ENCODE measurements at places on chromosomes 16 and 17. TPM values are rescaled to one million over a fixed set of nuclear protein-coding genes. Genes with fewer than 3 reads are reported as not detected.
A peak's percentile ranks its signal among the peaks of the same experiment; 100 is the strongest.

Gene SLC6A4
- total RNA-seq = 34.7 TPM

GRCh38 chr16:15955425-15955824 lies 6.0 kb downstream of the ABCC1 start:
- DNase-seq = no peak
- H3K4me1 ChIP-seq = peaks cover 28% of the 10 kb centered on the region
- peaks cover 4% of the 10 kb centered on the region for H3K36me3 ChIP-seq
- H3K27ac ChIP-seq = peak overlapping the region; percentile 65
- H3K27me3 ChIP-seq = no peaks in the 10 kb centered on the region
- no peak overlapping the region for H3K4me3 ChIP-seq

Gene ALOX15B
- not detected for total RNA-seq

DNA sequence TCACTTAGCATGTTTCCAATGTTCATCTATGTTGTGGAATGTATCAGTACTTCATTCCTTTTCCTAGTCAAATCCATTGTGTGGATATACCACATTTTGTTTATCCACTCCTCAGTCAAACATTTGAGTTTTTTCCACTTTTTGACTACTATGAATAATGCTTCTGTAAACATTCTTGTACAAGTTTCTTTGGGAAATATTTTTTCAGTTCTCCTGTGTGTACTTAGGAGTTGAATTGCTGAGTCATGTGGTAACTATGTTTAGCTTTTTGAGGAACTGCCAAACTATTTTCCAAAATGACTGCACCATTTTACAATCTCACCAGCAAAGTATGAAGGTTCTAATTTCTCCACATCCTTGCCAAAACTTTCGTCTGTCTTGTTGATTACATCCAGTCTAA lies 223.7 kb upstream of the AXIN2 start:
- no peak overlapping the region for H3K4me3 ChIP-seq
- H3K4me1 ChIP-seq = peaks cover 12% of the 10 kb centered on the region
- H3K27me3 ChIP-seq = no peaks in the 10 kb centered on the region
- H3K27ac ChIP-seq = no peak overlapping the region
- no peak for DNase-seq

Gene HSD17B1
- total RNA-seq = 2.7 TPM

GRCh38 chr16:5058476-5058875 lies 7.3 kb downstream of the C16orf89 start:
- no peak for DNase-seq
- H3K27ac ChIP-seq = no peak overlapping the region
- no peaks in the 10 kb centered on the region for H3K4me1 ChIP-seq
- no peaks in the 10 kb centered on the region for H3K36me3 ChIP-seq
- H3K27me3 ChIP-seq = peaks cover 24% of the 10 kb centered on the region
- no peak overlapping the region for H3K4me3 ChIP-seq

DNA sequence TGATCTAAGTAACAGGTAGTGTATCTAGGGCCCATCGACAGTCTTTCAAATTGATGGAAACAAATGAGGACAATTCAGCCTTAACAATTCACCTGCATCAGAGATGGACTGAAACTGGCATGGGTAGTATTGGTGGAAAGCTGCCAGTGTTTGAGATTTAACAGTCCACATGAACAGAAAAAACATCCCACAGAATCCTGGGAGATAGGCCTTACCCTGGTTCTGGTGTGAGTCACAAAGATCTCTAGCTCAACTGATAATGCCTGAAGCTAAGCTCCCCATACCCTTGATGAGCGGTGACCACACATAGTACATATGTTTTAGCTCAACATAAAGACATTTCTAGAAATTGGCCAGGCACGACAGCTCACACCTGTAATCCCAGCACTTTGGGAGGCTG lies 21.9 kb downstream of the CRK start:
- no peak overlapping the region for H3K27ac ChIP-seq
- no peaks in the 10 kb centered on the region for H3K27me3 ChIP-seq
- DNase-seq = no peak
- H3K4me3 ChIP-seq = no peak overlapping the region

- no peaks in the 10 kb centered on the region for H3K27me3 ChIP-seq
- no peaks in the 10 kb centered on the region for H3K36me3 ChIP-seq
- peaks cover 29% of the 10 kb centered on the region for H3K4me1 ChIP-seq
- H3K4me3 ChIP-seq = no peak overlapping the region
- H3K27ac ChIP-seq = no peak overlapping the region
- DNase-seq = no peak
These were observed 9.5 kb downstream of the MYCBPAP start for GRCh38 chr17:50517504-50518383.

Gene LGALS9
- 22.5 TPM for total RNA-seq

Gene CA4
- 11.4 TPM for total RNA-seq

Gene HOXB7
- 9.8 TPM for total RNA-seq

GRCh38 chr17:1160591-1161390 lies 19.0 kb downstream of the ABR start:
- no peak for DNase-seq
- peaks cover 7% of the 10 kb centered on the region for H3K36me3 ChIP-seq
- H3K27ac ChIP-seq = no peak overlapping the region
- H3K4me3 ChIP-seq = no peak overlapping the region
- H3K4me1 ChIP-seq = no peaks in the 10 kb centered on the region
- H3K27me3 ChIP-seq = no peaks in the 10 kb centered on the region

DNA sequence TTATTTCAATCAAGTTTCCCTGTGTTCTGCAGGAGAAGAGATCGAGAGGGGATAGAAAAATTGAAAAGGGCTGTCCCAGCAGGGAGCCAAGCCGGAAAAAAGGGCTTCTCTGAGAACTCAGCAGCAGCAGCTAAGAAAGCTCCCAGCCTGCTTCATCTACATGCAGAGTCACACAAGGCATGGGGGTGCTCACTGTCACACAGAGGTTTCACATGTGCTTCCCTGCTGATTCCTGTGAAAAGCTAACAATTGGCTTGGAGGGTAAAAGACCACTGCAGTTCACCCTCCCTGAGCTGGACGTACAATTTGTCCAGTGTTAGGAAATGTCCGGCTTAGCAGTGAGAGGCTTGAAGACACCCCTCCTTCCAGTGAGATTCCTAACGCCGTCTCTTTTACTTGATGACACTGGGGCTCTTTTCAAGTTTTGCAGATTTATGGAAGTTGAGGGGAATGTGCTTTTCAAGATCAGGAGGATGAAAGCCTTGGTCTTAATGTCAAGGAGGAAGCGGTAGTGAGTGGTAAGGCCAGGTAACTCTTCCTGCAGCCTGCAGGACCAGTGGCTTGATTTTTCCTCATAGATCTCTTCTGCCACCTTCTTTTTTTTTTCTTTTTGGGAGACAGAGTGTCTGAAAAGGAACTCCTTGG lies 85.6 kb downstream of the WNT3 start:
- peaks cover 21% of the 10 kb centered on the region for H3K4me1 ChIP-seq
- H3K4me3 ChIP-seq = peak overlapping the region; percentile 71
- DNase-seq = no peak
- H3K36me3 ChIP-seq = peaks cover 4% of the 10 kb centered on the region
- H3K27ac ChIP-seq = peak overlapping the region; percentile 51
- no peaks in the 10 kb centered on the region for H3K27me3 ChIP-seq

Gene SSTR5
- total RNA-seq = 1.8 TPM

DNA sequence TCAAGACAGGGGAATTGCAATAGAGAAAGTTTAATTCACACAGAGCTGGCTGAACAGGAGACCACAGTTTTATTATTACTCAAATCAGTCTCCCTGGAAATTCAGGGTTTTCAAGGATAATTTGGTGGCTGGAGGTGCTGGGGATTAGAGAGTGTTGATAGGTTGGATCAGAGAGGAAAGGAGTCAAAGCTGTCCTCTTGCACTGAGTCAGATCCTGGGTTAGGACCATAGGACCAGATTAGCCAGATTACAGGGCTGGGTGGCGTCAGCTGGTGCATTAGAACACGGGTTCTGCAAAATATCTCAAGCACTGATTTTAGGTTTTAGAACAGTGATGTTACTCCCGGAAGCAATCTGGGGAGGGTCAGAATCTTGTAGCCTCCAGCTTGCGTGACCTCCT lies 1.8 kb upstream of the NSMCE1 start:
- no peaks in the 10 kb centered on the region for H3K36me3 ChIP-seq
- no peak overlapping the region for H3K4me3 ChIP-seq
- no peaks in the 10 kb centered on the region for H3K4me1 ChIP-seq

Gene MILR1
- total RNA-seq = not detected

GRCh38 chr17:51155416-51155815 lies 2.1 kb downstream of the NME1 start:
- no peak for DNase-seq
- H3K36me3 ChIP-seq = peaks cover 19% of the 10 kb centered on the region
- peak overlapping the region; percentile 61 for H3K4me3 ChIP-seq

Gene SLFN12
- 6.6 TPM for total RNA-seq

DNA sequence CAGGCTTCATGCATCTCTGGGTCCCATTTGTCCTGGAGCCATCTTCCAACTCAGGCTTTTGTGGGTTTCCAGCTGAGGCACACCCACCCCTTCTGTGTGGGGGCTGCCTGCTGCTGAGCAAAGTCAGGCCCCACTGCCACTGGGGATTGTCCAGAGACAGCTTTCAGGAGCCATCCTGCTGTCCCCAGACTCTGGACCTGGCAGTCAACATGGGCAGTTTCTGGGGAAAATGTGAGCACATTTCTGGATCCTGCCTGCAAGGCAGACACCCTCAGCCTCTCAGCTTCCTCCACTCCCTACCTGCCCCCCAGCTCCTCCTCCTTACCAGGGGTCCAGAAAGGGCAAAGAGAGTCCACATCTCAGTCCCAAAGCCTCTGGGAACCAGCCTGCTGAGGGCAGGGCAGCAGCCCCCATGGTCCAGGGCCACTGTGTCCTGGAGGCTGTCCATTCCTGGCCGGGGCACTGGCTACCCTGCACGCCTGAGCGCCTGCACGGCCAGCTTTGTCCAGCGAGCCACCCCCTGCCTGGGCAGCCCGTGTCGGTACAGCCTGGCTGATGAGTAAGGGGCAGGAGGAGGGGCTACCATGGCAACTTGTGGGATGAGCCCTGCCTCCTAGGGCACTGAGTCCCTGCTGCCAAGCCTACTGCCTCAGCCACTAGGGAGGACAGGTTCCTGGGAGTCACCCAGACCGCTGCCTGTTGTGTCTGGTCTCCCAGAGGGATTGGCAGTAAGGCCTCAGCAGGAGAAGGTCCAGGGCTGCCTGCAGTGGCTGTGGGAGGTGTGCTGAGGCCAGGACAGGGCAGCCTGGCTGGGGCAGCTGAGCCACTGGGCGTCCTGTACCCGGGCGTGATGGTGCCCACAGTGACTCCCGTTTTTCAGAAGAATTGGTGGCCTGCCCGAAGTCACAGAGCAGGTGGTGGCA lies at the start of gene SLC47A2:
SLC47A2 (minus strand) TSS at position 477 of the 923 bp plus-strand sequence; CDS start at position 448, 29 bp downstream.
- H3K27ac ChIP-seq = no peak within 1 kb of the TSS
- H3K27me3 ChIP-seq = peaks cover 3% of the 10 kb centered on the region
- no peak for DNase-seq
- H3K4me1 ChIP-seq = peaks cover 20% of the 10 kb centered on the region
- no peak within 1 kb of the TSS for H3K4me3 ChIP-seq
- no peaks in the 10 kb centered on the region for H3K36me3 ChIP-seq

Gene HOXB6
- total RNA-seq = 17.6 TPM

- peaks cover 25% of the 10 kb centered on the region for H3K4me1 ChIP-seq
- no peaks in the 10 kb centered on the region for H3K36me3 ChIP-seq
- no peaks in the 10 kb centered on the region for H3K27me3 ChIP-seq
- DNase-seq = no peak
These were observed 53.8 kb downstream of the PRMT7 start for GRCh38 chr16:68364561-68364998.

DNA sequence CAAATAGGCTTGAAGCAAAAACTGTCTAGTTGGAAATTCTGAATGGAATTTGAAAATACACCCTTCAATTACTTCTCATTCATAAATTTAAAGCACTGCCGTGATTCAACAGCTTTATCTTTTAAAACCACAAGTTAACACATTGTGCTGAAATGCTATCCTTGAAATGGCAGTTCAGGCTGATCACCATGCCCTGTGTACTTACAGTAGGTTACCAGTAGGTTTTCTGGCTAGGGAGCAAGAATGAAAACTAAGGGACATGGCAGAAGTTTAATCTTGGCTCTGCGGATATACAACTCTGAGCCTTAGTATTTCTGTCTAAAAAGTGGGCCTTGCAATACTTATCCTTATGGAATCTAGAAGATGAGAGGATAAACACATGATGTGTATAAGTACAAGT lies 28.0 kb downstream of the NXPH3 start:
- H3K4me3 ChIP-seq = no peak overlapping the region
- no peaks in the 10 kb centered on the region for H3K4me1 ChIP-seq
- H3K27ac ChIP-seq = no peak overlapping the region
- DNase-seq = no peak

DNA sequence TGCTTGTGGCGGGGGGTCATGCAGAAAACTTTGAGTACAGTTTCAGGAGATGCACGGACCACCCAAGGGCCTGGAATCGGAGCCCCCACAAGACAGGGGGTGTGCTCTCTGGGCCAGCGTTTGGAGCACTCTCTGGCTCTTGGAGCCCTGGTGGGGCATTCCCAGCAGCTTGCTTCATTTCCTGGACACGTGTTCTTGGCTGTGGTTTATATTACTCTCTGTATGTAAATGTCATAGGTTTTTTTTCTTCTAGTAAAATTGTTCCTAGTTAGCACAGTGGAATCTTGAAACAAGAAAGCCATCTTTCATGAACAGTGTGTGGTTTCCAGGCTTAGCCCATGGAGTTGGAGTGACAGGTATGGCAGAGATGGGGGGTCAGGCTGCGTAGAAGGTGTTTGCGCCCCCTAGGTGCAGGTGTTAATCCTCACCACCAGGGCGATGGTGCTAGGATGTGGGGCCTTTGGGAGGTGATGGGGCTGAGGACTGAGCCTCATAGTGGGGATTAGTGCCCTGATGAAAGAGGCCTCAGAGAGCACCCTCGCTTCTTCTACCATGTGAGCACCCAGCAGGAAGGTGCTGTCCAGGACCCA lies 79.8 kb downstream of the JPH3 start:
- H3K36me3 ChIP-seq = no peaks in the 10 kb centered on the region
- H3K27ac ChIP-seq = no peak overlapping the region
- no peaks in the 10 kb centered on the region for H3K4me1 ChIP-seq
- H3K27me3 ChIP-seq = no peaks in the 10 kb centered on the region

GRCh38 chr16:57268804-57269800 lies 15.4 kb downstream of the PLLP start:
- H3K4me3 ChIP-seq = no peak overlapping the region
- DNase-seq = no peak
- no peaks in the 10 kb centered on the region for H3K27me3 ChIP-seq
- peaks cover 7% of the 10 kb centered on the region for H3K4me1 ChIP-seq
- H3K27ac ChIP-seq = peak overlapping the region; percentile 51

GRCh38 chr16:14613991-14614390 lies 16.1 kb downstream of the PARN start:
- no peaks in the 10 kb centered on the region for H3K4me1 ChIP-seq
- H3K4me3 ChIP-seq = no peak overlapping the region
- H3K27me3 ChIP-seq = no peaks in the 10 kb centered on the region
- peaks cover 22% of the 10 kb centered on the region for H3K36me3 ChIP-seq
- no peak overlapping the region for H3K27ac ChIP-seq

DNA sequence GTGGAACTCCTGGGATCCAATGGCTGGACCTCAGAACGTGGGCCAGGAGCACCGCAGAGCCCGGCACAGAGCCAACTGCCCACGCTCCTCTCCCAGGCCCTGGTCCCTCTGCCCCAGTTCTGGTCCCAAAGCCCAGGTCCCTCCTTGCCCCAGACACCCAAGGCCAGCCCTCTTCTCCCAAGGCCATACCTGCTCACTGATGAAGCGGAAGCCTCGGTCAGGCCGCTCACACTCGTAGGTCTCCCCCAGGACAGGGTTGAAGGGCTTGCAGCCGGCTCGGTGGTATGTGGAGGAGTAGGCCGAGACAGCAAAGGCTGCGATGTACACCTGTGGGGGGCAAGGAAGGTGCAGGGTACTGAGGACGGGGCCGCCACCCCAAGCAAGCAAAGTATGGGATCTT lies 8.5 kb downstream of the OSBPL7 start:
- H3K4me3 ChIP-seq = no peak overlapping the region
- DNase-seq = no peak
- H3K27me3 ChIP-seq = no peaks in the 10 kb centered on the region
- peaks cover 7% of the 10 kb centered on the region for H3K36me3 ChIP-seq
- H3K4me1 ChIP-seq = peaks cover 10% of the 10 kb centered on the region
- H3K27ac ChIP-seq = peak overlapping the region; percentile 75
